ENCODE measurements at places on chromosomes 4 and X. TPM values are rescaled to one million over a fixed set of nuclear protein-coding genes. Genes with fewer than 3 reads are reported as not detected.
A peak's percentile ranks its signal among the peaks of the same experiment; 100 is the strongest.

The ARAP2 gene
- 7.1 TPM for polyA plus RNA-seq

The RHOH gene
- polyA plus RNA-seq, result 0.75 TPM

The TASL gene
- 1.0 TPM for polyA plus RNA-seq

The P2RY4 gene
- polyA plus RNA-seq, result 0.67 TPM

DNA sequence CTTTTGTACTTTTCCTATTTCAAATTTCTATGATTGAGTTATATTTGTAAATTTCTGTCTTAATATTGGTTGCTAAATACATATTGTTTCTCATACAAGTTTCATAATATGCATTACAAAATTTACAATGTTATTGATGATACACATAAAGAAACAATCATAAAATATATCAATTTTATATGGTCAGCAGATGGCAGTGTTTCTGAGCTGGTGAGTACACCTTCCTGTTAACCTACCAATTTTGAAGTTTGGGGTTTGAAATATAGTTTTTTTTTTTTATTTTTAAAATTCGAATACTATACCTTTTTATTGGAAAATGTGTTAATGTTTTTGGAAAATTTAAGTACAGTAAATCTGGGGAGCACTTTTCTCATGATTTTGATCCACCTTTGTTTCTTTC lies 1953.1 kb upstream of the ADGRL3 start:
- DNase-seq, result no peak

DNA sequence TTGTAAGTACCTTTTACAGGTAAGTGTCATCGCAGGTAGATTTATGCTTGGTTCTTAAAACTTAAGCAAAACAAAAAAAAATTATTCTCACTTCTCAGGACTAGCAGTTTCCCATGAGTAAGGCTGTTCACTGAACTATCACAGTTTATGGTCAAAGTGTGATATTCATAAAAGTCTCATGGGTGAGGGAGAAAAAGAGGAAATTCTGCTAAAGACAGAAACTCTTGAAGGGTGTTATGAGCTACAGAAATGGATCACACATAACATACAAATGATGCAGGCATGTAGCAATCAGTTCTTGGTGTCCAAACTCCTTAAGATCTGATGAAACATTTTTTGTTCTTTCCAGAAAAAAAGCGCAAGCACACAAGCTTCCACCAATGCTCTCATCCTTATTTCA lies 8.5 kb downstream of the RAB9A start:
- no peak for DNase-seq

- DNase-seq, result no peak
Measured at GRCh38 chr4:72893354-72894066, 176.0 kb downstream of the COX18 start.

DNA sequence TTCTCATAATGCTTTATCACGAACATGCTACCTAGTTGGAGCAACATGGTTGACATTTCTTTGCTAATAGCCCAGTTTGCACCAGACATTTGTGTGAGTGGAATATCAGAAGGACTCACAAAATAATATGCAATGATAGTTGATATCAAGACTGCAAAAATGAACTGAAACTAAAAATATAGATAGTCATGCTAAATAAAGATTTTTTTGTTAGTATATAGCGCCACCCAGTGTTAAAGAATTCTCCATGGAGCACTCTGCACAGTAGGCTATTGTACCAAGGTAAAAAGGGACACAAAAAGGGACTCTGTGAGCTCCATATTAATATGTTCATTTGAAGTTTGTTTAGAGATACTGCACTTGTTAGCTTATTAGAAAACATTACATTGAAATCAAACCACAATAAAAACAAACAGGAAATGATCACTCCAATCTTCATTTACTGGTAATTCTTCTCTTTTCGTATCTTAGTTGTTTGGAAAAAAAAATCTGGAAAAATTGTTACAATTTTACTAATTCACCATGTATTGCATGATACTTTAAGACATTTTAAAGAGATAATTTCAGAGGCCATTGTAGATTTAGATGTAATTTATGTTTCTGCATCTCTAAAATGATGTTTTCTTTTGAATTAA lies 1509.6 kb downstream of the ADGRL3 start:
- peak; percentile 55 for DNase-seq

GRCh38 chrX:43656005-43656494 lies at the start of gene MAOA:
TSS of gene MAOA (plus strand) at chrX:43656299. CDS start at chrX:43656342, 43 bp downstream.
- DNase-seq, result no peak

DNA sequence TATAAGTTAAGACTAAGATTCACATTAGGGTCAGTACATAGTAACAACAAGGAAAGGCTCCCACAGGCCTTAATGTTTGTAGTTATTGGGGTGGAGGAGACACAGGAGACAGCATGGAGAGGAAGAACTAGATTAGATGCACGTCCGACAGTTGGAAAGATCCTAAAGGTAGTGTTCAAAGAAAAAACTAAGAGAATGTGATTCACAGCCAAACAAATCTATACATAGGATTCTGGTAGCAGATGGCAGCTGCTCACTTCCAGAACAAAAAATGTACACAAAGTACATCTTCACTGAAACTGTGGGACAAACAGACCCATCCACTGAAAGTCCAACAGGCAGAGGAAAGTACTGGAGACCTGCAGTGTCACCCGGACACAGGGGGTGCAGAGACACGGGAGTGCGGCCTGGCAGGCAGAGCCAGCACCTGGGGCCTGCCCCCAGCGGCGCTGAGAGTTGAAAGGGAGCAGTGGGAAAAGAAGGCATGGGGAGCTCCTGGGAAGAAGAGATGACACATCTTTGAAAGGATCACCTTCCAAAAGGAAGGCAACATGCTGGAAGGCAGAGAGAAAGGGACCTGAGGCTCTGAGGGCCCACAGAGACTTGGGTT lies 40.0 kb downstream of the NELFA start:
- no peak for DNase-seq

- no peak for DNase-seq
Measured at GRCh38 chr4:54165438-54165837, 63.7 kb upstream of the PDGFRA start.

- DNase-seq, result no peak
Measured at GRCh38 chrX:53599781-53600396, 86.6 kb downstream of the HUWE1 start.

DNA sequence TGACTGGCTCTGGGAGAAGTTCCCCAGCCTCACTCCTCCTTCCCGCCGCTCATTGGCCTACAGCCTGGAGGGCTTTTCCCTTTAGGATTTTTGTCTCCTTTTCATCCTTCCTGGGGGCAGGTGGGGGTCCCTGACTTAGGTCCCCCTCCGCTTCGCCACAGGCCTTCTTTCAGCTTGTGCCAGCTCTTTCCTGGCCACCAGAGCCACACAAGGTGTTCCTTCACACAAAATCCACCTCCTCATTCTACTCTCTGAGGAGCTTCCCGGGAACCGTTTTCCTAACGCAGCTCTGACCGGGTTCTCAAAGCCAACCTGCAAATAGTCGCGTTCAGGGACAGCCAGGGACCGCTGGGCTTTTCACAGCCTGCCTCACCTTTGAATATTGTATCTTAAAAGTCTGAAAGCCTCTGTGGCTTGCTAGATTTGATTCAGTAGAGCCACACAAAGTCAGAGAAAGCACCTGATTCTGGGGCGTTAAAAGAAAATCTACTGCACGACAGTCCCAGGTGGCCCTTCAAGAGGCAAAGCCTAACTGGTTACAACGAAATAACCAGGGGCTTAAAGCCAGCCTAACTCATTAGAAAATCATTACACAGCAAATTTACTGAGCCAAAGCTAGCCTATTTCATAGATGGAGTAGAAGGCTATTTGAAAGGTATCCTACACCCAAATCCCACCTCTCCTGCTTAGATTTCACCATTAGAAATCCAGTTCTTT lies 731 bp upstream of the GPC3 start:
- DNase-seq, result no peak

DNA sequence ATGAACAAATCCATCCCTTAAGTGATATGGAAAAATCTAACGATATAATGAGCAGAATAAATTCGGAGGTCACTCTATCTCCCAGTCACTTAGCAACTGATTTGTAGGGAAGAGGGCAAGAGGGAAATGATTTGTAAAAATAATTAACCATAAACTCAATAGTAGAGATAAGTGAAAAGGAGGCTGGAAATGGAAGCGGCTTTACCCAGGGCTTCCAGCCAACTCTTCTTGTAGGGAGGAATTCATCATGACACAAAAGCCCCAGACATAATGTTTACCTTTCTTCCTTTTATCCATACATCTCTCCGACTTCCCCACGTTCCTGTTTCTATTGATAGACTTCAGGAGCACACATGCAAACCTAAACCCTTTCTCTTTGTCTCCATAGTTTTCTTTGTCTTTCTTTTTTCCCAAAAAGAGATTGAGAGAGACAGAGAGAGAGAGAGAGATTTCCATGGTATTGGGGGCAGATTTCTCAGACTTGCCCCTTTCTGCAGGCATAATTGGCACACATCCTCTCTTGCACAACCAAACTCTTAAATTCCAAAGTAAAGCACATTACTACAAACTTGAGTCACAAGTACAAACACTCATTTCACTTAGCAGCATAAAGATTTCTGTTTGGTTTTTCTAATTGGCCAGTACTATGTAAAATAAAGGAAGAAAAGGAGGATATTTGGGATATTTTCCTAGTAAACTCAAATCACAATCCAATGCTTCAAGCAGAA lies 140.9 kb downstream of the MAPK10 start:
- peak; percentile 32 for DNase-seq
